ENCODE measurements at places on chromosomes 6 and 20.

GRCh38 chr6:47187893-47188587 lies 121.7 kb downstream of the TNFRSF21 start:
- DNase-seq = no peak

- no peak for DNase-seq
These were observed 21.0 kb upstream of the RNF217 start for GRCh38 chr6:124941259-124941658.

- DNase-seq = peak; percentile 44
These were observed at the start of gene CFB for GRCh38 chr6:31945507-31946369. Gene CFB, plus strand, starts transcription at chr6:31946095. Its CDS starts 127 bp downstream, at chr6:31946222.

DNA sequence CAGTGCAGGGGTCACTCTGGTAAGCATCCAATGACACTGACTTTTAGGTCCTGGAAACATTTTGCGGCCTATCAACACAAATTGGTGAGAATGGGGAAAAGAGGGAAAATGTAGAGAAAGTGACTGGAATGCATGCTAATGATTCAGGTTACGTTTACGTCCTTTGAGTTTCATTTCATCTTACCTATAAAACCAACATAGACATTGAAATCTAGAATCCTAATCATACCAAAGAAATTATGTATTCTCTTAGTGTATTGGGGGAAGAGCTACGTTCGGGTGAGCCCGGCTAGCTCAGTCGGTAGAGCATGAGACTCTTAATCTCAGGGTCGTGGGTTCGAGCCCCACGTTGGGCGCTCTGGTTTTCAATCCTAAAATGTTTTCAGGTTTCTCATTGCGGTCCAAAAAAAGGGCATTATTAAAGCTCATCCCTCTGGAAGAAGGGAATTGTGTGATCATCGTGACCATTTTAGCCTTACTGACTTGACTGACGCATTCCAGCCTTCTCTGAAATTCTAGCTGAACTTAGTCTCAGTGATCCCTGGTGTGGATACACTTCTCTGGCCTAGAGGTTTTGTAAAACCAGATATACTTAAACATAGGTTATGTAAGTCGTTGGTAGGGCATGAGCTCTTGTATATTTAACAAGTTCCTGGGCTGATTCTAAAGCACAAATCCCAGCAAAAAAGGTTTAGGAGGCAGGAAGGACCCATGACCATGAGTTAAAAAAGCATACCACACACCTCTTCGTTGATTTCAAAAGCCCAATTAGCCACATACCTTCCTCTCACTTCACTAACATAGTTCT lies 18.3 kb downstream of the HMGN4 start:
- peak; percentile 77 for DNase-seq

- no peak for DNase-seq
These were observed 8.9 kb downstream of the ARHGAP40 start for GRCh38 chr20:38610521-38610920.

GRCh38 chr20:21389368-21389767 lies 8.0 kb downstream of the NKX2-4 start:
- no peak for DNase-seq

GRCh38 chr20:54356801-54357200 lies 118.6 kb upstream of the DOK5 start:
- DNase-seq = no peak

DNA sequence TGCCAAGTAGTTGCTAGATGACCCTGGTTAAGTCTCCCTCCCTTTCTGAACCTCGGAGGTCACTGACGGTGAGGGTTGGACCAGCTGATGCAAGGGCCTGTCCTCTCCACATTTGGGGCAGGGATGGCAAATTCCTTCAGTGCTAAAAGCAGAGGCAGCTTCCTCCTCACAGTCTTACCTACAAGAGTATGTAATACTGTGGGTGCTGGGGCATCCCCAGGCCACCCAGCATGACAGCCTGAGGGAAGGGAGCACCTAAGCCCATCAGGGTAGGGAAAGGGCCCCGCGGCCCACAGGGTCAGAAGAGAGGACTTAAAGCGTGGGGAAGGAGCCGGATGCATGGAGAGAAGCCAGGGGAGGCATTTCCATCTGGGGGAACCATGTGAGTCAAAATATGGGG lies 38.0 kb downstream of the TGM3 start:
- DNase-seq = no peak

DNA sequence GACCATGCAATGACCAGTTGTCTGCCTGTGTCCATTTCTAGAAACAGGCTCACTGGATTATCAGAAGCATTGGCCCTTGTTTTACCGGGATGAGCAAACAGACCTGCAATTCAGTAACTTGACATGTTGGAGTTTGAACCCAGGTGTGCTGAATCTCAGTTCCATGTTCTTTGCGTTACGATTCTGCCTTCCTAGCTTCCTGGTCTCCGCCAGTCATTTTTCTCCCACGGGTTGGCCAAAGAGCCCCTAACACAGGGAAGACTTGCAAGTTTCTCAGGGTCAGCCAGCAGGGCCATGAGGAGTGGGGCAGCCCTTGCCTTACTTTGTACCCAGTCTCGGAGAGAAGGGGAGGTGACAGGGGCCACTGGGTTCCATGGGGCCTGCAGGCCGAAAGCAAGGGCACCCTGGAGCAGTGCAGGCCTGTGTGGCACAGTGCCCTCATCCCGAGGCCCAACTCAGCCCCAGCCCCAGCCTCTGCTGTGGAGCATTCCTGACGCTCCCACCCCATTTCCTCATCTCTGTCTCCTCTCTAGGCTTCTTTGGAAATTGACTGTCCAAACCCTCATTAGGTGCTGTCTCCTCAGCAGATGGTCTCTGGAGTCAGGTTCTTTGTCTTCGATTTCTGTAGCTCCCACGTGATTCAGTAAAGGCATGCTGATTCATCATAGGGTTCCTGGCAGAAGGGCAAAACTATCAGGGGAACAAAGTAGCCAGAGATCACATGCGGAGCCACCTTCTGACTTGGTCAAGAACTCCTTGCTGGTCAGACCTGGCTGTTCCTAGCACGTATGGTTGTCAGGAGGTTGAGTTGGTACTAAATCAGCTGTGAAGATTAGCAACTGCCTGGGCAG lies 23.6 kb downstream of the CDS2 start:
- DNase-seq = no peak

GRCh38 chr20:50226093-50226974 lies 35.7 kb downstream of the CEBPB start:
- DNase-seq = no peak

- DNase-seq = no peak
These were observed 226.6 kb upstream of the RIN2 start for GRCh38 chr20:19531446-19531845.

- no peak for DNase-seq
These were observed 429.6 kb downstream of the BCKDHB start for GRCh38 chr6:80535914-80536565.

DNA sequence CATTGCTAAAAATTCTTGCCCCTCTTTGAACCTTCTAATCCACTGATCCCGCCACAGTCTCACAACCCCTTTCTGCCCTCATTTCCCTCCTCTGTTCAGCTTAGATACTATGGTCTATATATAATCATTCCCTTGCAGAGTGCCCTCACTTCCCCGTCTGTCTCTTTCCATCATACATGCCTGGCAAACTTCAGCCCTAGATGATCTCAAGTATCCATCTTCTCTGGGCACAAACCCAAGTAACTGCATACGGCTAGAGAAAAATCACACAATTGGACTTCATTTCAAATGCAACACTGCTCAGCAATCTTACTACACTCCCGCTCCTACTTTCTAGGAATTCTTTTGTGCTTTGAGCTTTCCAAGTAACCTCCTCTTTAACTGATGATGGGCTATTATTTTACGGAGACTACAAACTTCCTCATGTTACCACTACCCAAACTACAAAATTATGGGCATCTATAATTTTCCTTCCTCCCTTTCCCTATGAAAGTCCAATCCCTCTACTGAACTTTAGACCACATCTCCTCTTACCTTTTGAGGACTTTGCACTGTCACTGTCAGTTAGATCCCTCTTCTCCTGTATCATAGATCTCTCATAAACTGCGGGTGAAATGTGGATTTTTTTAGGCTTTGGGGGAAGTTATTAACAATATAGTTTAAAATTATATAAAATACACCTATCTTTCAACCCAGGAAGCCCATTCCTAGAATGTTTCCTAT lies 135.6 kb downstream of the BTBD9 start:
- no peak for DNase-seq

- no peak for DNase-seq
These were observed 31.5 kb upstream of the GCM1 start for GRCh38 chr6:53179961-53180651.

DNA sequence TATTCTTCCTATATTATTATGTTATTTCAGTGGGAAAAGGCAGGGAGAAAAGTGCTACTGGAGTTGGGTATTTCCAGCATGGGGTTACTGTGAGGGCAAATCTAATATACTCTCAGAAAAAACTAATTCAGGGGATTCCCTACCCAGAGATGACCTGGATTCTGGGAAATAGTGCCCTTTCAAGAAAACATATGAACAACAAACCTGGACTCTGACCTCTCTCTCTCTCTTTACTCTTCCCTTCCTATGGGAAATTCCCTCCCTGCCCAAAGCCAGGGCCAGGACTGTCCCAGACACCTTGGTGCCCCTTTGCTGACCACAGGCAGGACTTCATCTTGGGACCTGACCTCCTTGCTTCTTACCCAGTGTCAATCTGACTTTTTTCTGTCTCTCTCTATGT lies 1.6 kb upstream of the UBD start:
- no peak for DNase-seq

GRCh38 chr6:170376386-170377043 lies 70.0 kb downstream of the FAM120B start:
- no peak for DNase-seq

GRCh38 chr6:170080169-170080827 lies 210.6 kb downstream of the DLL1 start:
- DNase-seq = no peak

- DNase-seq = no peak
These were observed 318.9 kb downstream of the SYNE1 start for GRCh38 chr6:152318278-152318677.

GRCh38 chr20:34268851-34269636 lies 27.8 kb downstream of the ASIP start:
- peak; percentile 63 for DNase-seq

- peak; percentile 93 for DNase-seq
These were observed 16.1 kb downstream of the BPIFB1 start for GRCh38 chr20:33299111-33299603.
